ENCODE measurements at places on chromosomes 16 and 17.

DNA sequence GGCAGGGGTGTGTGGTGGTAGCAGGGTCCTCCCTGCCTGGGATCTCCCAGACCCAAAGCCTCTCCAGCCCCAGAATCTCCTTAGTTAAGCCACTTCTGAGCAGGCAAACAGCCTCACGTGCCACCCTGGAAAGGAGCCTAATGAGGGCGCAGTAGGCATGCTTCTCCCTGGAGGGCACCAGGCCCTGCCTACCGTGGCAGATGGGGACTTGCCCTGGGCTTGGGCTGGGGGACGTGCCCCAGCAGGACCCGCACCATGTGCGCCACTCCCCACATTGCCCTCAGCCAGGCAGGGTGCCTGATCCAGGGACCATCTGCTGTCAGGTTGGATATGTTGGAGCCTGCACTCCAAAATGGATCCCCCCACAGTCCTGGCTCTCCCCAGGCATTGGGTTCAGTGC lies 14.2 kb downstream of the FAM83G start:
- no peak for DNase-seq

GRCh38 chr16:73166441-73166851 lies 118.5 kb upstream of the ZFHX3 start:
- DNase-seq: no peak

DNA sequence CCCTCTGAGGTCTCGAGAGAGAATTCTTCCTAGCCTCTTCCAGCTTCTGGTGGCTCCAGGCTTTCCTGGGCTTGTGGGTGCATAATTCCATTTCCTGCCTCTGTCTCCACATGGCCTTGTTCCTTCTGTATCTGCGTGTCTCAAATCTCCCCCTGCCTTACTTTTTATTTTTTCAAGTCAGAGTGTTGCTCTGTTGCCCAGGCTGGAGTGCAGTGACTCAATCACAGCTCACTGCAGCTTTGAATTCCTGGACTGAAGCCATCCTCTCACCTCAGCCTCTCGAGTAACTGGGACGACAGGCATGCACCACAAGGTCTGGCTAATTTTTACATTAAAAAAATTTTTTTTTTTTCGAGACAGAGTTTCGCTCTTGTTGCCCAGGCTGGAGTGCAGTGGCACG lies 120.6 kb downstream of the SHISA9 start:
- no peak for DNase-seq

DNA sequence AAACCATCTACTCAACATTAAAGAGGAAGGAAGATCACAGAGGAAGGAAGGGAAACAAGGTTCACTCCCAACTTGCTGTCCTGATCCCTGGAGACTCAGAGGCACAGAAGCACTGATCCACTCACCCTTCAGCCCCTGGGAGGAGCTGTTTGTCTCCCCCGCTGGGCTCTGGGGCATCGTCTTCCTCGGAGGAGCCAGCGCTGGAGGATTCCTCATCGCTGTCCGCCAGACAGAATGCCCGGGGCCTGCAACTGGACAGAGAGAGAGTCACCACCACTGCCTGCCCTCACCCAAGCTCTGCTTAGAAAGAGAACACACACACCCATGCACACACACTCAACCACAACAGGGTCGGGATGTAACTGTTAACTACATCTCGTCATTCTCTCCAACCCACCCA lies 24.8 kb upstream of the ERN1 start:
- no peak for DNase-seq

- DNase-seq: no peak
Observed at GRCh38 chr17:7486181-7486580, 2.0 kb downstream of the POLR2A start.

DNA sequence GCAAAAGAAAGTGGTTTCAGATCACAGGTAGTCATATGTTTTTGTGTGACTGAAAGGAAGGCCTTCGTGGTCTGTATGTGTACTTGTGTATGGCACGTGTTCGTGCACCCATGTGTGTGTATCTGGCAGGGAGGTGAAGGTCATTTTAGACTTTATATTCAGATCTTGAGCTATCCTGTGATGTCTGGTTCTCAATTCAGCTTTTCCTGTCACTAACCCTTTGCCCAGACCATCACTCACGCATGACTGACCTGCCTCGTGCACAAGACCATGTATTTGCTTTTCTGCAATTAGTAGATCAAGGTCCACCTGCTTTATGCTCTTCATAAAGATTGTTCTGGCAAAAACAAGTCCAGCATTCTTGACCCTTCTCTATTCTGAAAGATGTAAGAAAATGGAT lies 139.7 kb upstream of the MAF start:
- no peak for DNase-seq

GRCh38 chr16:57667526-57668262 lies 412 bp upstream of the ADGRG3 start:
- DNase-seq: no peak

- peak; percentile 80 for DNase-seq
Observed at GRCh38 chr17:27905447-27906225, 12.5 kb upstream of the LYRM9 start.

GRCh38 chr17:20797292-20797691 lies 217.8 kb downstream of the CDRT15L2 start:
- DNase-seq: no peak

- DNase-seq: no peak
Observed at GRCh38 chr16:84107921-84108320, 8.8 kb downstream of the MBTPS1 start.

DNA sequence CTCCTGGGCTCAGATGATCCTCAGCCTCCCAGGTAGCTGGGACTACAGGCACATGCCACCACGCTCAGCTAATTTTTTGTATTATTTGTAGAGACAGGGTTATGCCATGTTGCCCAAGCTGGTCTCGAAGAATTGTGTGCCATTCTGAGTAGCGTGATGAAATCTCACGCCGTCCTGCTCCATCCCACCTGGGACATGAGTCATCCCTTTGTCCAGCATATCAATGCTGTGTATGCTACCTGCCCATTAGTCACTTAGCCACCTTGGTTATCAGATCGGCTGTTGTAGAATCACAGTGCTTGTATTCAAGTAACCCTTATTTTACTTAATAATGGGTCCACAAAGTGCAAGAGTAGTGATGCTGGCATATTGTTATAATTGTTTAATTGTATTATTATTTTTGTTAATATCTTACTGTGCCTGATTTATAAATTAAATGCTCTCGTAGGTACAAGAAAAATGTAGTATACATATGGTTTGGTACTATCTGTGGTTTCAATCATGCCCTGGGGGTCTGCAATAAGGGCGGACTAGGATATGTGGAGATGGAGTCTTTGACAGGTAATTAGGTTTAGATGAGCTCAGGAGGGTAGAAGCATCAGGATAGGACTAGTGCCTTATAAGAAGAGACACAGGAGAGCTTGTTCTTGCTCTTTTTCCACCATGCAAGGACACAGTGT lies 26.6 kb upstream of the SLC13A2 start:
- DNase-seq: no peak

- peak; percentile 42 for DNase-seq
Observed at GRCh38 chr17:31549121-31549524, 157.6 kb downstream of the RAB11FIP4 start.

GRCh38 chr17:69949496-69949895 lies 125.5 kb upstream of the KCNJ16 start:
- no peak for DNase-seq

- DNase-seq: no peak
Observed at GRCh38 chr16:48217708-48218107, 26.4 kb upstream of the LONP2 start.

Data from NCI-H526 treated with DMSO at 0.1 percent for 48 hours (cell line).